Activated CD4-positive, CD25-positive, alpha-beta regulatory T cell (primary cell): ENCODE measurements at places on chromosomes 2 and 18.

DNA sequence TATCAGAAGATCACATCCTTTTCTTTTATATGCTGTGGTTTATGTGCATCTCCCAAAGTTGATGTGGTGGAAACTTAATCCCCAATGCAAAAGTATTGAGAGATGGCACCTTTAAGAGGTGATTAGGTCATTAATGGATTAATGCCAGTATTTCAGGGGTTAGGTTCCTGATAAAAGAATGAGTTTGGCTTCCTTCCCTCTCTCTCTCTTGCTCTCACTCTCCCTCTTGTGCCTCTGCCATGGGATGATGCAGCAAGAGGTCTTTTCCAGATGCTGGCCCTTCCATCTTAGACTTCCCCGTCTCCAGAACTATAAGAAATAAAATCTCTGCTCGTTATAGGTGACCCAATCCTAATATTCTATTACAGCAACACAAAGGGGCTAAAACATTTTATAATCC lies 85.0 kb downstream of the TTC27 start:
- DNase-seq = no peak

GRCh38 chr2:185318271-185318724 lies 420.3 kb upstream of the FSIP2 start:
- no peak for DNase-seq

GRCh38 chr18:59021500-59021899 lies 118.2 kb upstream of the SEC11C start:
- no peak for DNase-seq

- no peak for DNase-seq
These were observed 444.8 kb upstream of the NRP2 start for GRCh38 chr2:205237524-205237923.

GRCh38 chr18:78414302-78414701 lies 565.3 kb upstream of the SALL3 start:
- no peak for DNase-seq

DNA sequence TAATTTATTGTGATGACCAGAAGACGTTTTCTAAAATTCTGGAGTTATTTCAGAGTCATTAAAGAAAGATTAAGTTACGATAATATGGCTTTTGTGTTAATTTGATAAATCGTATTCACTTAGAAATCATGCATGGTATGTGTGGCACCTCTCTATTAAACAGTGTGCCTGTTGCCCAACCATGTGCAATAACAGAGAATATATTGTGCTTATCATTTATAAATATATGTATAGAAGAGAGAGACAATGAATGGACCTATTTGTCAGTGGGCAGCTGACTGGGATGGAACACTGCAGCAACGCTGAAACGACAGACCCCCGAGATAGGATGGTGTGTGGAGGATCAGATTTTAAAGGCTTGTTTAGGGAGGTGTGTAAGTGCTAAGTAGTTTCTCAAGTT lies 172.9 kb downstream of the FMNL2 start:
- no peak for DNase-seq

DNA sequence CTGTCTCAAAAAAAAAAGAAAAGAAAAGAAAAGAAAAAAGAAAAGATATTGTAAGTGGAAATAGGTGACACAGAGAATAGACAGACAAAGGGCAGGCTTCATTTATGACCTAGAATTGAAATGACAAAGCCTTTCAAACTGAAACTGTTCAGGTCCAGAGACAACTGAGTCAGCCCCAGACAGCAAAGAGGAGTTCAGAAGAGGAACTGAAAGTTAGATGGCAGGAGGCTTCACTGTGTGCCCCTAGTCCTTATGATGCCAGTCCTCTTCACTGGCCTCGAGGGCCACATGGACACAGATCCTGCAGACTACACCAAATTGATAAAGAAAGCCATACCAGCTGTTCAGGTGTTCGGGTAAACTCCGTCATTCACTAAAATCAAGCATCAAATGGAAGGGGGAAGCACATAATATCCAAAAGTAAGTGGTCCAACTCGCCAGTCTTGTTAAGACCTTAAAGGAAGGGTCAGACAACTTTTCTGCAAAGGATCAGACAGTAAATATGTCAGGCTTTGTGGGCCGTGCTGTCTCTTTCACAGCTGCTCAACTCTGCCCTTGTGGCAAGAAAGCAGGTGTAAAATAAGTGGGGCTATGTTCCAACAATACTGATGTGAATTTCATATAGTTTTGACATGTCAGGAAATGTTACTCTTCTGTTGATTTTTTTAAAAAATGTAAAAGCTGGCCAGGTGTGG lies 231.9 kb upstream of the MGAT5 start:
- no peak for DNase-seq

GRCh38 chr2:15761056-15761455 lies 169.4 kb downstream of the DDX1 start:
- no peak for DNase-seq

- no peak for DNase-seq
These were observed 171.9 kb downstream of the THADA start for GRCh38 chr2:43423941-43424261.

DNA sequence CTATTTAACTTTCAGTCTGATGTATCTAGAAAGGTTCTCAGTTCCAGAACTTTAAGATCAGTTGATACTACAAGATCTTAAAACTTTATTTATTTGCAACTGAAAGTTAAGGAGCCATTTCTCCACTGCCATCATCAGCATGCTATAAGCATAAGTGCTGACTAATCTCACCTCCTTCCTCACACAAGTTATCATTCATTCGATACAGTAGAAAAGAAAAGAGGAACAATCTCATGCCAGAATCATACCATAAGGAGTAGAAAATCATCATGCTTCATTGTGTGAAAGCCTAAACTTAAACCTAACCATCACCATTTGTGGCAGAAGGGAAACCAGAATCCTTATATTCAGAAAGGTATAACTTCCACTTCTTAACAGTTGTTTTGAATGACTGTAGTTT lies 176.6 kb upstream of the NRXN1 start:
- no peak for DNase-seq

GRCh38 chr2:156818944-156819343 lies 382.8 kb downstream of the GPD2 start:
- DNase-seq = no peak

DNA sequence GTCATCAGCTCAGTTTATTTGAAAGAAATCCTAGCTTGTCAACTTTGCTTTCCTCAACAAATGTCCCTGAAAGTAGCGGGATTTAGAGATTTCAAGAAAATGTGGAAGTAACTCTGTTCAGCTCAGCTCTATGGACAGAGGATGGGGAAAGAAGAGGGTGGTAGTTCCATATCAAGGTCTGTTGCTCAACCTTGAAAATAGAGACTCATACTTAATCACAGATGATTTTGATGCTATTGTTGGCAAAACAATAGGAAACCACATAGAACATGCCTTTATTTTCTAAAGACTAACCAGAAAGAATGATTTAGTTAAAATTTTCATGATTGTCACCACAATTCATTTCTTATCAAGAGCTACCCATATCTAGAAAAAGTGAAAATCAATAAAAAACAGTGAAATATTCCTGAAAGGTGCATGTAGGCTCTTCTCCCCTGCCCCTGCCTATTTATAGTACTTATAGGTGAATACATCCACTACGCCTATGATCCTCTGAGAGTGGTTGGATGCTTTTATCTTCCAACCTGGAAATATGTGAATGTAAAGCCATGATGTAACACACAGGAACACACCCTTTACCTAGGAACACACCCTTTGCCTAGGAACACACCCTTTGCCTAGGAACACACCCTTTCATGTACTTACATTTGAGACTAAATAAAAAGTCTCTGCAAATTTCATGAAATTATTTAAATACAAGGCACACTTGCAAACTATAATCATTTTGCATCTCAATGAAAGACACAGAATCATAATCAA lies 65.8 kb downstream of the ETAA1 start:
- DNase-seq = no peak

DNA sequence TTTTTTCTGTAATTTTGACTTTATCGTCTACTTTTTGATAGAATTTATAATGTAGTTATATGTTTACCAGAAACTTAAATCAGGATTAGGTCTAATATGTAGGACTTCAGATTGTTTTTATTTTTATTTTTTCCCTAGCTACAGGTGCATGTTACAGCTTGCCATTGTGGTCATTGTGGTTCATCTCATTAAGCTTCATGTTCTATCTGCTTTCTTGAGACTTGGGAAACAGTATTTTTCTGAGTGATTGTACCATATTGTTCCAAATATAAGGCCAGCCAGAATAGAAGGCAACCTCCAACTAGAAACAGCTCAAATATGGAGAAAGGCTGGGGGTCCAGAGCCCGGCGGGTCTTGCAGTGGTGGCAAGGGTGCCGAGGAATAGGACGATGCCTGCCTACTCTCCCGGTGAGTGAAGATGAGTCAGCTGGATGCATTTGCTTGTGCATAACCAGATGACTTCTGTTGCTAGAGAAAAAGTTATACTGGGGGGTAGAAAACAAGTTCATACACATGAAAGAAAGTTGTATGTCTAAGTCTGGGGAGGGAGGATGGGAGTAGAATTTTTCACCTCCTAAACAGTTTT lies 188.4 kb downstream of the CCDC85A start:
- DNase-seq = no peak

DNA sequence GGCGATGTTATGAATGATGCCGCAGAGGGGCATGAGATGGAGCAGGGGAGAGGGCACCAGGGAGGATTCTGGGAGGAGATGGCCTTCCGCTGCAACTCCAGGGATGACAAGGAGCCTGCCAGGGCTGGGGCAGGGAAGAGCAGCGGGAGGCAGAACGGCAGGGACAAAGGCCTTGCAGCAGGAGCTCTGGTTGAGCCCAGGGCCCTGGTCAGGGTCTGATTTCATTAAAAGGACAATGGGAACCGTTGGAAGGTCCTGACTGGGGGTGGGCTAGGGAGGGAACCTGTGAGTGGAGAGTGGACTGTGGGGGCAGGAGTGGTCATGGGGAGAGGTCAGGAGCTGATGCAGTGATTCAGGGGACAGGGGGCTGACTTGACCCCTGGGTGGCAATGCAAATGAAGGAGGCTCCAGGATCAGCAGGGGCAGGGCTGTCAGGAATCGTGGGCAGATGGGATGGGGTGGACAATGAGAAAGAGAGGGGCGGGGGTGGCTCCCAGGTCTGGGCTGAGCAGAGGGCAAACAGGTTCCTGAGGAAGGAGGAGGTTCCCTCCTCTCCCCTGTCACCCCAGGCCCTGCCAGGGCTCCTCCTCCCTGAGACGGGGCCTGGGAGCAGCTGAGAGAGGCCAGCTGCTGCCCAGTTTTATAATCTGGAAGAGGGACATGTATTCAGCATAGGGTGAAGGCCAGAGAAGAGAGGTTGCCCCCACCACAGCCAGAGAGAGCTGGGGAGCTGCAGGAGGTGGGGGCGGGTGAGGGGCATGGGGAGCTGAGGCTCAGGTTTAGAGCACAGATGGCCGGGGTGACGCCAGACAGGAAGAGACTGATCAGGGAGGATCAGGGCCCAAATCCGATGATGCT lies 7.3 kb upstream of the DUSP2 start:
- no peak for DNase-seq

DNA sequence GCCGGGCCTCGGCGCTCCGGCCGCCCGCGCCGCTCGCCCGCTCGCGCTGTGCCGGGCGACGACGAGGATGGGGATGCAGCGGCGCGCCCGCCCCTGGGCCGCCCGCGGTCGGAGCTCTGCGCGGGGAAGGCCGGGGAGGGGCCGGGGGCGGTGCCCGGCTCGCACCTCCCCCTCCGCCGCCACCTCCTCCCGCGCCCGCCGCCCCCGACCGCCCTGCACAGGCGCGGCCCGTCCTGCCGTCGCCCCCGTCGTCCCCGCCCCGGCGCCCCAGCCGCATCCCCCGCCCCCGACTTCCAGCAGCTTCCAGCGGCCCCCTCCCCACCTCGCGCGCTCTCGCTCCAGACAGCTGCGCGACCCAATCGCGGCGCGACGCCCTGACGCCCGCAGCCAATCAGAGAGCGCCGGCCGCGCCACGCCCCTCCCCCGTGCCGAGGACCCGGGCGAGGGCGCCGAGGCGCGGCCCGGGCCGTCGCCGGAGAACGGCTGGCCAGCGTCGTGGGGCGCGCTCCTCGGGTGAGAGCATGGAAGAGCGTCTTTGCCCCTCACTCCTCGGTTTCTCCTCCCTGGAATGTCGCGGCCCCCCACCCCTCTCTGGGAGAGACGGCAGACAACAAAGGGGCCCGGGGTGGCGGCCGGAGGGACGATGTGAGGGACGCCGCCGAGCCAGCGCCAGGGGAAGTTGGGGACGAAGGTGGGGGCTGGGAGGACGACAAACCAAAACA lies at the start of gene MBOAT2:
TSS of gene MBOAT2 (minus strand) at position 69 of the 722 bp plus-strand sequence. CDS start 70 bp downstream, outside the sequence.
- peak; percentile 8 for DNase-seq

GRCh38 chr18:47110492-47111274 lies 39.6 kb downstream of the HDHD2 start:
- no peak for DNase-seq

GRCh38 chr2:155377931-155378444 lies 679.5 kb downstream of the KCNJ3 start:
- DNase-seq = no peak

GRCh38 chr18:47343291-47343690 lies 91.8 kb upstream of the SKOR2 start:
- DNase-seq = no peak

DNA sequence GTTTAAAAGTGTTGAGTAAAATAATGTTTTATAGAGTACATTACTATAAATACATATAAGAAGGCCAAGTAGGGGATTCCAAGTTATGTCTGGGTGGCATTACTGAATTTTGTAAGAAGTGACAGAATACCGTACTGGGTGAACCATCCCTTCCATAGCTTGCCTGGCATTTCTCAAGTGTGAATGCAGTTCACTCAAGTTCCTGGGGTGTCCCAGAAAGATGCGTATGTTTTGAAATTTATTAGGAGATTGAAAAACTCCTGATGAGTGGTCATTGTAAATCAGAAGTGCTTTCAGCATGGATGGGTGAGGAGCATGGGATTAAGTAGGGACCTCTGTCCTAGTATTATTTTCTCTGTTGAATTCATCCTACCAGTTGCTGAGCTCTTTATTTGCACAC lies 103.2 kb downstream of the VAPA start:
- no peak for DNase-seq

GRCh38 chr2:238158509-238159070 lies at the start of gene ERFE:
Gene ERFE, plus strand, starts transcription at chr2:238158970. Its CDS starts 38 bp downstream, at chr2:238159008.
- no peak for DNase-seq

- no peak for DNase-seq
These were observed 39.1 kb upstream of the LGALSL start for GRCh38 chr2:64414736-64415435.
